Dermis lymphatic vessel endothelial cell (primary cell): ENCODE measurements at places on chromosomes 3 and 15. TPM values are rescaled to one million over a fixed set of nuclear protein-coding genes. Genes with fewer than 3 reads are reported as not detected.

Gene SUCNR1
- total RNA-seq: under 0.01 TPM in 1 of 2 replicates, not detected in the other

Gene SERPINI2
- total RNA-seq: not detected in 2 replicates

Gene RNF123
- total RNA-seq: 20.5 and 22.5 TPM in 2 replicates

Gene CACNA1D
- total RNA-seq: 0.09 TPM in 1 of 2 replicates, not detected in the other

Gene ELL3
- total RNA-seq: 1.5 TPM in 2 replicates

Gene ROPN1
- total RNA-seq: not detected in 2 replicates
